Tibial artery (tissue), 4 donors: ENCODE measurements at places on chromosomes 11 and 22.

- DNase-seq: peak; percentile 81
These were observed 59.5 kb upstream of the WNT11 start for GRCh38 chr11:76265771-76266241.

GRCh38 chr22:25419247-25420113 is 145.0 kb upstream of the GRK3 start:
- DNase-seq: peak; percentile 74

GRCh38 chr22:24810043-24810749 is 4.2 kb downstream of the SGSM1 start:
- DNase-seq: peak; percentile 68

- DNase-seq: peak; percentile 49
These were observed 180.0 kb downstream of the MAML2 start for GRCh38 chr11:96162816-96163499.

DNA sequence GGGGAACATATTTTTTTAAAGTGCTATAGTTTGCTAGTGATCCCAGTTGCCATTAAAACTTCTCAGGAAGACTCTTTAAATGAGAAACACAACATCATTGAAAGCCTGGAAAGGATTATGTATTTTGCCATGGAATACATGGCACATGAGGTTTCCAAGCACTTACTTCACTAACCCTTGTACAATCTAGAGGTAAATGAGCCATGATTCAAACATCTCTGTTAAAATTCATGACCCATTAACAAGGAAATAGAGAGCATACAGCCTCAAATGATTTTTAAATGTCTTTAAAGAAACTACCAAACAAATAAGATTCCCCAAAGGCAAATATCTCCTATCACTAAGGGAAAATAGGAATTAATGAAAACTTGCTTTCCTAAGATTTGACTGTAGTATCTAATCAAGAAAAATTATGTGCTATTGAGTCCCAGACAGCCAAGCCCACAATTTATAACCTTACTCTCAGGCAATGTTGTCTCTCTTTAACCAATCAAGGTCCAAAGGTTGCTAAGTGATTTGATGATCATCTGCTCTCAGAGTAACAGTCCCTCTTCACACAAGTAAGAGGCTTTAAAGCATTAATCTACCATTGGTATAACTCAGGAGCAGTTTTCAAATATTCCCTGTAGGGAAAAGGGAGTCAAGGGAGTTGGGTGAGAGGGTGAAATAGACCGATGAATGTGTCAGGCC is 92.0 kb upstream of the DDI1 start:
- no peak for DNase-seq

- DNase-seq: no peak
These were observed 1.9 kb downstream of the RNF121 start for GRCh38 chr11:71930556-71931244.

- no peak for DNase-seq
These were observed 17.2 kb upstream of the PARVG start for GRCh38 chr22:44163536-44163935.

DNA sequence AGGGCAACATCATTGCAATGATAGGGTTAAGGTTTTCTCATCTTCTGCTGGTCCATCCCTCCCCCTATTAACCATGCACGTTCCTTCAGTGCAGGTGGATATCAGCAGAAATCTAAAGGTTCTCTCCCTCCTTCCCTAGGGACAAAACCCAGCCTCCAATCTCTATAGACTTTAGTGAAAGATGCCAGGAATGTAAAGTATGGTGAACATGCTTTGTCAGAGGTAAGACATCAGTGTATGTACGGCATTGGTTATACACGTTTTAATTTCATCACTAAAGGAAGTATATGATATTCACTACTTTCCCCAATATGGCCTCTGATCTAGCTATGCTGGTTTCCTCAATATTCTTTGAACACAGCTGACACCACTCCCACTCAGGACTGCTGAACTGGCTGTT is 81.2 kb upstream of the LDLRAD3 start:
- DNase-seq: no peak

DNA sequence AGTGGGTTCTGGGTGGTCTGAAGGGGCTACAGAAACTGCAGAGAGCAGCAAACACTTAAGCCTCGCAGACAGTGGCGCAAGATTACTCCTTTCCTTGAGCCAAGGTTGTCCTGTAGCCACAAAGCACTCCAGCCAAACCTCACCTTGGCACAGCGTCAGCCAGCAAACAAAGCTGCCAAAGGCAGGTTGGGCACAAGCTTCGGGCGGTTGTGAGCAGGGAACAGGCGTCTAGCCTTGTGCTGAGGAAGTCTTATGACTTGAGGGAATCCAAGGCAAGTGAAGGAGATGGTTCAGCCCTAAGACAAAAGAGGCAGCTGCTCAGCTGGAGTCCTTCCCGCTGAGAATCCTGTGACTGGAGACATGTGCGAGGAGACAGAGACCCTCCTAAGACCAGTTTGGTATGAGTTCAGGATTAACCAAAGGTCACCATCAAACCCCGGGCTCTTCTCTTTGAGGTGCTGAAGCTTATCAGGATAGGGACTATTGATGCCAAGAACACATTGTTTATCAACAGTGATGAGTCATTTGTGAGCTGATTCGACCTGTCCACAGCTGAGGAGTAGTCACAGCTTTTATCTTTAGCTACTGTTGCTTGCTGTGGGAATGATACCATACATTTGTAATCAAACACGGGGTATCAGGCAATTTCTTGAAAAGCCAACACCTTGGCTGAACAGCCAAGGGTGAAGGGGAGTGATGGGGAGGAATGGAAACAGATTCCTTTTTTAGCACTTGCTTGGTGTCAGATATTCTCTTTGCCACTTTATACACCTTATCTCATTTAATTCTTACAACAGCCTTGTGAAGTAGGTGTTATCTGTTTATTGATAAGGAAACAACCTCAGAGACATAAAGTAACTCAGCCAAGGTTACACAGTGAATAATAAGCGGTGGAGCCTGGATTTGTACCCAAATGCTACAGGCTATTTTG is 4.6 kb downstream of the ADM start:
- DNase-seq: peak; percentile 89

DNA sequence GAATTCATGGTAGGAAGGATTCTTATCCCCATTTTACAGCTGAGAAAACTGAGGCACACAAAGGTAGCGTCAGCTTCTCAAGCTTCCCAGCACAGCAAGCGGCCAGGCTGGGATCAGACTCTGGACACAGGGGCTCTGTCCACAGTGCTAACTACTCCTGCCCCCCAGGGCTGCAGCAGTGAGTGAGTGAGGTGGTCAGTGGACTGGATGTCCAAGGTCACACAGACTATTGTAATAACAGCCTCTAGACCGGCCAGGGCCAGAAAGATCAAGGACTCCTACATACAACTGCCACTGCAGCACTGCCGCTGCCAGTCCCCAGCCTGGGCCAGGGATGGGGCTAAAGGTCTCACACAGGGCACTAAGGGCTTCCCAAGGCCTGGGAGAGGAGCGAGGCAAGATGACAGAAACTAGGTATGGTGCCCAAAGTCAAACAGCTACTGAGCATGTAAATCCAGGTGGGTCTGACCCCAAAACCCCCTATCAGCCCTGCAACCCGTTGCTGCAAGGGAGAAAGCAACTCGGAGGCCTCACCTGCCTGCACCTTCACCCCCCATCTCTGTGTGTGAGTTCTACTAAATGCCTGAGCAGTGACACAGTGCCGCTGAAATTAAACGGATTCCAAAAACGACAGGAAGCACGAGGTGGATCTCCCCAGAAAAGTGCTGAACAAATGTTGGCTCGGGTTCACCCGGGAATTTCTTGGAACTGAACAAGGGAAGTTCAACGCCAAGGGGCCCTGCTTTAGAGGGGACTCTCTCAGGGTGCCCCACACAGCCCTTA is 161.8 kb upstream of the GRK3 start:
- DNase-seq: no peak

DNA sequence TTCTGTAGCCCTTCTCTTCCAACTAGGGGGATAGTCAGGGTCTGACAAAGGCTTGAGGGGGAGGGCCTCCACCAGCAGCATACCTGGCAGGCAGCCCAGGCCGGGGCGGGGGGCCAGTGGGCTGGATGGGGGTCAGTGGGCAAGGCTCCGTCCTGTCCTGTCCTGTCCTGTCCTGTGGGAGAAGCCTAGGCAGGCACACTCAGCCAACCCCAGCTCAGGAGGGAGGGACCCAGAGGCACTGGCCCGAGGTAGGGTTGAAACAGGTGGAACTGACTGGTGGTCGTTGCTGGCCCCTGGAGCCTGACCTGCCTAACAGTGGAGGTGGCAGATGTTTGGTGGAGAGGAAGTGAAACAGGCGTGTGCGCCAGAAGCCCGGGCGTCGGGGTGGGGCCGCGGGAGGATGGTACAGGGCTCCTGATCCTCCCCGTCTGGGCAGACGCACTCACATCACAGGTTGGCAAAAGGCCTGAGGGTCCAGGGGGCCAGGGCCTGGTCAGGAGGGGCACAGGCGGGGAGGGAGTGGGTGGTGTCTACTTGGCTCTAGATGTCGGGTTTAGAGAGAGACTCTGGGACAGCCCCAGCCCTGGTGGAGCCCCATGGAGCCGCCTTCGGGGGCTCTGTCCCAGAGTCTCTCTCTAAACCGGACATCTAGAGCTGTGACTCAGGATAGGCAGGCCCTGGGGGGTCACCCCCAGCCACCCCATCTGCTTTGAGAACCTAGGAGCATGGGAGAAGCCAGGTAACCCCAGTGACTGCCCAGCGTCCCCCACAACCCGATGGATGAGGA is 32.5 kb upstream of the GRAMD4 start:
- peak; percentile 75 for DNase-seq

- no peak for DNase-seq
These were observed 82.4 kb upstream of the CRTAM start for GRCh38 chr11:122755941-122756340.

DNA sequence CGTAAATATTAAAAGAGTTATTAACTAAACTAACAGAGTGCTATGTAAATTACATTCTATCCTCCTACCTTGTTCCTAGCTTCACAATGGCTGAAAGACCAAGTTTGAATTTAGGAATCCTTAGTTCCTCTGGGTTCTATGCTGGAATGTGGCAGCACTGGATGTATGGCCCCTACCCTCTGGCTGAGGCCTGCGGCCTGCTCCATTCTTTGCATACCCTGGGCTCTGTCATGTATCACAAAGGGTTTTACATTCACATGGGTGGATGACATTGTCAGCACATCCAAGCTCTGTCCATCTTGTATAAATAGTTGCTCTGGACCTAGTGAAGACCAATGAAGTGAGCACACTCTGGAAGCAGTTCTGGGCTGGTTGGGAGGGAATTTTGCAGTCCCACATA is 54.5 kb downstream of the AASDHPPT start:
- DNase-seq: no peak

DNA sequence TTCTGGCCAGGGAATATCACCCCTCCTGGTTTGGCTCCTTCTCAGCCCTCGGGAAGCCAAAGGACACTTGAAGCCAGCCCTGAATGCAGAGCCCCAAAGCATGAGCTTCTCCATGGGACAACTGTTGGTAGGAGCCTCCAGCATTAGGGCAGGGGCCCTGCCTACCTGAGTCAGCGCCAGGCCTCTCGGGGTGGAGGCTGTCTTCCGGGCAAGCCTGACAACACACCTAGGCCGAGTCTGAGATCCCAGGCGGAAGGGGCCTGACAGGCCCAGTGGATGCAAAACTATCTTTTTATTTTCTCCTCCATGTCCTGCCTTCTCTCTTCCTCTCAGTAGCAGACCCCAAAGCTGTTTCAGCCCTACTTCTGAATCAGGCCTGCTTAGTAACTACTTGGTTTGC is 27.6 kb downstream of the RCOR2 start:
- no peak for DNase-seq

- DNase-seq: no peak
These were observed 20.2 kb downstream of the NADSYN1 start for GRCh38 chr11:71472941-71473792.

DNA sequence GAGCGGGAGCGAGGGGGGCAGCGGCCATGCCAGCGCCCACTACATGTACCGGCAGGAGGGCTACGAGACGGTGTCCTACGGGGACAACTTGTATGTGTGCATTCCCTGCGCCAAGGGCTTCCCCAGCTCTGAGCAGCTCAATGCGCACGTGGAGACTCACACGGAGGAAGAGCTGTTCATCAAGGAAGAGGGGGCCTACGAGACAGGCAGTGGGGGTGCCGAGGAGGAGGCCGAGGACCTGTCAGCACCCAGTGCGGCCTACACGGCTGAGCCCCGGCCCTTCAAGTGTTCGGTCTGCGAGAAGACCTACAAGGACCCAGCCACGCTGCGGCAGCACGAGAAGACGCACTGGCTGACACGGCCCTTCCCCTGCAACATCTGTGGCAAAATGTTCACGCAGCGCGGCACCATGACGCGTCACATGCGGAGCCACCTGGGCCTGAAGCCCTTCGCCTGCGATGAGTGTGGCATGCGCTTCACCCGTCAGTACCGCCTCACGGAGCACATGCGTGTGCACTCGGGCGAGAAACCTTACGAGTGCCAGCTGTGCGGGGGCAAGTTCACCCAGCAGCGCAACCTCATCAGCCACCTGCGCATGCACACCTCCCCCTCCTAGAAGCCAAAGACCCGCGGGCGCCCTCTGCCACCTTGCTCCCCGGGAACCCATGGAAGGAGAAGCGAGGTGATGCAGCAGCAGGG is 20.9 kb upstream of the TMEM191C start:
- DNase-seq: no peak

- no peak for DNase-seq
These were observed 5.4 kb upstream of the PAX6 start for GRCh38 chr11:31816468-31817053.

- DNase-seq: no peak
These were observed 17.9 kb downstream of the NAP1L4 start for GRCh38 chr11:2974272-2974671.

DNA sequence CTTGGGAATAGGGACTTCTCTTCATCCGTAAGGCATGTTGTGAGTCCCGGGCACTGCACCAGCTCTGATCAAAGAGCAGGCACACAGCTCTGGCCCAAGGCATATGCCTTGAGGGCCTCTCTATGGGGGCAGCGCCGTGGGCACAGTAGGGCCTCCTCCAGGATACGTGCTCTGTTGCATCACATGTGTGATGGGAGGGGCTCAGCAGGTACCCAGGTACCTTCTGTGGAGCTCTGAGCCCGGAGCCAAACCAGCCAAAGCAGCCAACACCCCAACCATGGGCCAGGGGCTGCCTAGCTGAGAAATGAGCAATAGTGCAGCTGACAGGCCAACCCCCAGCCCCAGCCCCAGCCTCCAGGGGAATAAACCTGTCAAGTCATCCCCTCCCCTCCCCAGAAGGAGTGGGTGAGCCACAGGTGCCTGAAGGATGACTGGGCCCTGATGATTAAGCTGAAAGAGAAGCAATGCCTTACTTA is 79.7 kb upstream of the SHISAL1 start:
- peak; percentile 53 for DNase-seq

- no peak for DNase-seq
These were observed 9.7 kb downstream of the CRYBB1 start for GRCh38 chr22:26608129-26608528.

- no peak for DNase-seq
These were observed 5.3 kb upstream of the MRGPRG start for GRCh38 chr11:3223932-3224381.

DNA sequence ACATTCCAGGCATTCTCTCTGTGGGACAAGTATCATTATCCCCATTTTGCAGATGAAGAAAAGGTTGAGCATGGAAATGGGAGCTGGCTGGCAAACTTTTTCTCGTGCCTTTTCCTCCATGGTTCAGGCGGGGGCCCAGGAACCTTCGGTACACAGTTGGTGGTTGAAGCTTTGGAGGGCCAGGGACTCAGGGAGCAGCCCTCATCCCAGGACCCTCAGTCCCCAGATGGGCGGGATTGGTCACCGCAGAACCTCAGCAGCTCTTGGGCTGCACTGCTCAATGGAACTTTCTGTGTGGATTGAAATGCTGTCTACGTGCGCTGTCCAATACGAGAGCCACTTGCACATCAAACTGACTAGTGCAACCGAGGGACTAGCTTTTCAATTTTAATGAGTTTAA is 61.2 kb downstream of the TSPAN18 start:
- DNase-seq: no peak

GRCh38 chr22:40741116-40741515 is 61.8 kb downstream of the MCHR1 start:
- no peak for DNase-seq

- DNase-seq: no peak
These were observed 640.2 kb downstream of the LRRC4C start for GRCh38 chr11:40819230-40819629.
